ENCODE measurements at places on chromosomes 3 and 15.

DNA sequence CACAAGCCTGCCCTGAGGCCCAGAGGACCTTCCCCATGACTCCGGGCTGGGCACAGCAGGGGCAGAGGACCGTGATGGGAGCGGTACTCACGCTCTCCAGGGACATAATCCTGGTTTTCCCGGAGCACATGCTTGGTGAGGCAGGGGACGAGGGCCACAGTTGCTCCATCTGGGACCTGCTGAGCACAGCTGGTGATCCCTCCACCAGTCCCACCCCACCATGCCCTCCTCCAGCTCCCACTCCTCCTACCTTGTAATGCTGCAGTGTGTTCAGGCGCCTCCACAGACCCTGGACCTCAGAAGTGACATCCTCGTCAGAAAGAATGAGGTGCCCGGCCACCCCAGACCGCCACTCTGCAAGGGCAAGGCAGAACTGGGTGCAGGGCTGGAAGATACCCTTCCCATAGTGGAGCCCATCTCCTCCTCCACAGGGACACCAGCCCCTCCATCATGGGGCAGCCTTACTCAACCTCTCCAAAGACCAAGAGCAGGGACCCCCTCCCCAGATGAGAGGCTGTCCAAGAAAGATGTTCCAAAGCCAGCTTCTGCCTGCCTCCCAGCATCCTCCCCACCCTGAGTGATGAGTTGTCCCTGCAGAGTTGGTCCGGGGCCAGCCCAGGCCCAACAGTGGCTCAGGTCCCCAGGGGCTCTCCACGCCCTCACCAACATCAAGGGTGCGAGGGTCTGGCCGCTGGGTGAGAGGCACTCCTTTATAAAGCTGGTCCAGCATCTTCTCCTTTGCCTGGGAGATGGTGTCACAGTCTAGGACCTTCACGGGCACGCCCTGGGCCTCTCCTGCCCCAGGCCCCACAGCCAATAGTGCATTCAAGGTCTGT lies 19.5 kb downstream of the PLXNB1 start:
- DNase-seq, result no peak

DNA sequence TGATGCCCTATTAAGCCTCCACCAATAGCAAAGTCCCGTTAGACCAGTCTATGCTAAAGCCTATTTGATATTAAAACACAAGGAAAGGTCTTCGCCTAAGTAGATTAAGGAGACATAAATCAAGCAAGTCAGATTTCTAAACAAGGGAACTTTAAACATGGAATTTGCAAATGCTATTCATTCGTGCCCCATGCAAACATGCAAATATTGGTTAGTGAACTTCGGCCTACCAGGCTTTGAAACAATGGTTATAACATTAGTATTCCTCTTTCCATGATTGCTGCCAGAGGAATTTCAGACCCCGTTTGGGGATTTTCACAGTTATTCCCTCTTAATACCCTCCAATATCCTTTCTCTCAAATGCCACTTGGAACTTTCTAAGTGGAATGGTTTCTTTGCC lies 36.9 kb upstream of the ZNF280D start:
- DNase-seq, result no peak

DNA sequence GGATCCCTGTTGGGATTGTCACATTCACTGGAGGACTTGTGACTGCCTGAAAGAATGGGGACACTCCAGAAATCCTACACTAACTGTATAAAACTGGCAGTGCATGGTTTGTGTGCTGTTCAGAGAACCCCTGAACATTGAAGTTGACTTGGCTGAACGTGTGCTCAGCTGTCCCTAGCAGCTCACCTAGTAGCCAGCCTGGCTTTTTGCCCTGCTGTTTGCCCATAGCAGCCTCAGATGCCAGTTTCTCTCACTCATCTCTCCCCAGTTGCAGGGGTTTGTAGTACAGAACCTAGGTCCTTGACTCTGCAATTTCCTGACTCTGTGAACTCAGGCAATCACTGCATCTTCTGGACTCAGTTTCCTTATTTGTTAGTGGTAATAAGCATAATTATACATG lies 63.0 kb downstream of the KCNAB1 start:
- DNase-seq, result no peak

DNA sequence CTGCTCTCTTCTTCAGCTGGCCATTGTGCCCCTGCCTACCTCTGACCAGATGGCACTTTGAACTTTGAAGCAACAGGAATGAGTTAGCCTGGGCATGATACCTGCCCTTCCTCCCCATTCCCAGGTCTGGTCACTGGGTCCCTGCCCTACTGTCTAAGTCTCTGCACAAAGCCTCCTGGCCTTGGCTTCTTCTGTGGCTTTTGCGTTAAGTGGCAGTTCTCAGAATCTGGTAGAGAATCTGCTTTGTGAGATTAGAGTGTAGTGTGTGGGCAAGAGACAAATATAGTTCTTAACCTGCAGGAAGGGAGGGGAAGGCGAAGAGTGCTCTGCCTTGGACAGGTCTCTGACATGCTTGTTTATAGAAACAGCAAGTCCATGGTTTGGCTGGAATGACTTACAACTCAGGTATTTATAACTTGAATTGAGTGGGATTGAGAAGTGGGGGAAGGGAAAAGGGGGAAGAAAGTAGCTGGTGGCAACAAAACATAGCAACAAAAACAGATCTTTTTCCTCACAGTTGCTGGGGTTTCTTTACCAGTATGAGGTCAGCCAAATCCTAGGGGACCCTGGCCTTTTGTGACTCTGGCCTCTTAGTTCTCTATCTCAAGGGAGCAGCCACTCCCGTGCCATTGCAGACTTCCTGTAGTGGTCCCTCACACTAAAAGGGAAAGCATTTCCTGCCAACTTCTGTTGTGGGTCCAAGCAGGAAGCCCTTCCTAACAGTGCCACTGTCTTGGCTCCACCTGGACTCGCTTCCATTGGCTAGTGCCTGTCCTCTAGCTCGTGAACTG lies 16.7 kb downstream of the MAPKBP1 start:
- DNase-seq, result no peak

GRCh38 chr15:84552896-84553295 lies 47.9 kb upstream of the ZSCAN2 start:
- DNase-seq, result no peak

DNA sequence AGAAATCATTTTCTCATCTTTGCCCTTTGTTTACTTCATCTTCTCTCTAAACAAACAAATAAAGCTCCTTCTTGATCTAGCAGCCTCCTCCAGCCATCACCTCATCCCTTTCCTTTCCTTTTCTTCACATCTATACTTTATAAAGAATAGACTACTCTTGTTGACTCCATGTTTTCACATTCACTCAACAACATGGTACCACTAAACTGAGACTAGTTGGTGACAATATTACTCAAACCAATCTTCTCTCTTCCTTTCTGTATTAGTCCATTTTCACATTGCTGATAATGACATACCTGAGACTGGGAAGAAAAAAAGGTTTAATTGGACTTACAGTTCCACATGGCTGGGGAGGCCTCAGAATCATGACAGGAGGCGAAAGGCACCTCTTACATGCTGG lies 324.7 kb downstream of the SOX2 start:
- DNase-seq, result no peak

GRCh38 chr15:57820119-57820518 lies 113.6 kb downstream of the POLR2M start:
- no peak for DNase-seq

- DNase-seq, result peak; percentile 9
These were observed 95.7 kb upstream of the MCTP2 start for GRCh38 chr15:94135486-94136147.
